ENCODE measurements at places on chromosomes 2 and 18. TPM values are rescaled to one million over a fixed set of nuclear protein-coding genes. Genes with fewer than 3 reads are reported as not detected.

The HOXD12 gene
- polyA plus RNA-seq, result not detected

DNA sequence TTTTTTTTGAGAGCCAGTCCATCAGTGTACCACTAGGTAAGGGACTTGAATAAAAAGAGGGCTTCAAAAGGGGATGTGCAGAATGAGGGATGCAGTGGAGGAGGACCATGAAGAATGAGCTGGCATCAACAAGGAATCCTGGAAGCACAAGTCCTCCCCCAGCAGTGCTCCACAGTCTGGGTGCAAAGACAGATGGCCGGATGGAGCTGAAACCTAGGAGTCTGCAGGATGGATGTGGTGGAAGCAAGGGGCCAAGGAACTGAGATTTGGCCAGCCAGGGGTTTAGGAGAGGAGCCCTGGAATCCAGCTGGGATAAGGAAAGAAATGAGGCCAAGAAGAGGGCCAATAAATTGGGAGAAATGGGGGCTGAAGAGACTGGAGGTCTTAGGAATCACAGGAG lies 51.8 kb upstream of the RAB6C start:
- DNase-seq, result no peak

The KLHL29 gene
- polyA plus RNA-seq, result 4.6 TPM

DNA sequence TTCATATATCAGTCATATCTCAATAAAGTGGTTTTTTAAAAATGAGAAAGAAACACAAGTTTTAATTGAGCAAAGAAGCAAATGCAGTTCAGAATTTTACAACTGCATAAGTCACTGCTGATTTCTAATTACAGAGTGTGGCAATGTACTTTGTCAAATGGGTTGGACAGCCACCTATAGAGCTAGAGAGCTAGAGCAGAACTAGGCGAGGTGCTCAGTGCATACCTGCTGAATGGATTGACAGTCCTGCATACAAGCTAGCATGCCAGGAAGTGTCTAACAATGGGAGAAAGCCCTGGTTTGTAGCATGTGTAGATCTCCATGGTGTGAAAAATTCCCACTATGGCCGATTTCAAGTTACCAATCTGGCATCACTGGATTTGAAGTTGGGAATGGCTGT lies 106.3 kb upstream of the CDCA7 start:
- no peak for DNase-seq

DNA sequence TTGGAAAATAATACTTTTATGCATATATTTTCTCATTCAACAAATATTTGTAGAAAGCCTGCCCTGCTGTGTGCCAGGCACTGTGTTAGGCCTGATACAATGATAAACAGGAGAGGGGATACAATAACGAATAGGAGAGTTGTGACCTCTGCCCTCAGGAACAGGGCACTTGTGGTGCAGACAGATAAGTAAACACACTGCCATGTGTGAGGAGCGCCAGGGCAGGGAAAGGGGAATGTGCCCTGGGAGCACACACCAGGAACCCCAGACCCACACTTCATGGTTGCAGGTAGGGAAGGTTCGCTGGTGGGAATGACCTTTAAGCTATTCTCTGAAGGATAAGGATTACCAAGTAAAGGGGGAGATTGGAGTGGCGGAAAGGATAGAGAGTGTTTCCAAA lies 42.2 kb upstream of the DSC1 start:
- no peak for DNase-seq

- no peak for DNase-seq
Observed at GRCh38 chr2:233100192-233100998, 40.3 kb downstream of the INPP5D start.

The FOXI3 gene
- not detected for polyA plus RNA-seq

GRCh38 chr18:35467624-35468016 lies 30.1 kb downstream of the INO80C start:
- DNase-seq, result peak; percentile 18

The DTNA gene
- polyA plus RNA-seq, result 9.0 TPM

Data from endothelial cell of umbilical vein (primary cell).